Effector CD4-positive, alpha-beta T cell (primary cell): ENCODE measurements at places on chromosomes 4 and X.
A peak's percentile ranks its signal among the peaks of the same experiment; 100 is the strongest.

- DNase-seq, result no peak
These were observed 15.8 kb downstream of the ART3 start for GRCh38 chr4:76090241-76090691.

DNA sequence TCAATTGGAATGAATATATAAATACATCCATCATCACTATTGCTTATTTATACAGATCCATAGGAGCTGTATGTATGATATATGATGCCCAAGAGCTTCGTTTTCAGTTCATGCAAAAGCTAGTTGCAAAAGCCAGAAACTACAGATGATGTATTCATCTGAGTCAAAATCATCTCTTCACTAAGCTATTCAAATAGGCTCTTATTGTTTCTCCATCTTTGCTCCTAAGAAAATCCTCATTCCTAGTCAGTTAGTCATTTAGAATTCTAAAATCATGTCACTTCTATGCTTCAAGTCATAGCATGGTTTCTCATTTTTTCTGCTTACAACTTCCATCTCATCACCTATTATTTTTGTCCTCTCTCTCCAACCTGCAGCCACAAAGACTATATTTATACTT, 300.1 kb upstream of the TRAM1L1 start:
- DNase-seq, result no peak

- no peak for DNase-seq
These were observed 106.9 kb upstream of the NDP start for GRCh38 chrX:44080083-44080482.

DNA sequence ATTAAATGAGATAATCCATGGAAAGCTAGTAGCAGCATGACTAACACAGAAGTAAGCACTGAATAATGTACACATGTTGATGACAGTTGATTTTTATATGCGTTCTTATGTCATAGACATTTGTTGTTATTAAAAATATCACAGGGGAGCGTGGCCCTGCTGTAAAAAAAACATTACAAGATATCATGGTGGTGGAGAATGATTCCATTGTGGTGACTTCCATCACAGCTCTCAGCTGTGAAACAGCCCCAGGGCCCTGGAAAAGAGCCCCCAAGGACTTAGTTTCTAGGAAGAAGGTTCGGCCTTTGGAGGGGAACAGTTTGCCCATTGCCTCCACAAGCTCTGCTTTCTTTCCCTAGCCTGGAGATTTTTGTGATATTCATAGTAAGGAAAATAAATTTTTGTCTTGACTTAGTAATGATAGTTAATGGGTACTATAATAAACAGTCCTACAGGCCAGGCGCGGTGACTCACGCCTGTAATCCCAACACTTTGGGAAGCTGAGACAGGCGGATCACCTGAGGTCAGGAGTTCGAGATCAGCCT, 49.9 kb downstream of the FAM114A1 start:
- DNase-seq, result no peak

DNA sequence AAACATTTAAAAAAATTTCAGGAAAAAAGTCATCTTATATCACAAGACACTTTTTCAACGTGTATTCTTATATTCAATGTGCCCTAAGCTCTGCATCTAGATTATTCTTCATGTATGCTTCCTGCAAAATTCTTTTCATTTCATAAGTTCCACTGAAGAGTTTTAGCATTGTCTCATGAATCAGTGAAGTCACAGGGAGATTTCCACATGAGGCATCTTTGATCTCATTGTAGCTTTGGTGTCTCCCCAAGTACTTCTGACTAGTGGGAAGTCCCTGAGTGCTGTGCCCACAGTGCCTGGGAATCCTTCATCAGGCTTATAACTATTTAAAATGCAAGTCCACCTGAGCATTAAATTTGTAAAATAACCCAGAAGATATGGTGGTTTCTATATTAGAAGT, 123.8 kb downstream of the MAD2L1 start:
- DNase-seq, result no peak

GRCh38 chr4:185721190-185722028, 90.6 kb downstream of the SORBS2 start:
- DNase-seq, result no peak

DNA sequence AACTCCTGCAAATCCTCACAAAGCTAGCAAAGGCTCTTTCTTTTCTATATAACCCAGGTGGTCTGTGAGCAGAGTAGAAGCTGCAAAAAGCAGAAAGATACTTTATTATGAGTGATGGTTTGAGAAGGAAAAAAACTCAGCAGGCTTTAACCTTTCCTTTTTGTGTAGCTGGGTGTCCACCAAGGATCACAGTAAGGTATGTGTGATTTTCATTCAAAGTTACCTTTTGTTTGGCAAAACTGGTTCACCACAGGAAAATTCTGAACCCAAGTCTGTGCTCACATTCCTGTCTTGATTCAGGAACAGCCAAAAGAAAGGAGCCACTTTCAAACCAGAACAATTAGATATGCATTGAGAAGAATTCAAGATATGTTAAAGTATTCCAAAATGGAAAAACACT, 35.7 kb downstream of the FRAS1 start:
- DNase-seq, result no peak

DNA sequence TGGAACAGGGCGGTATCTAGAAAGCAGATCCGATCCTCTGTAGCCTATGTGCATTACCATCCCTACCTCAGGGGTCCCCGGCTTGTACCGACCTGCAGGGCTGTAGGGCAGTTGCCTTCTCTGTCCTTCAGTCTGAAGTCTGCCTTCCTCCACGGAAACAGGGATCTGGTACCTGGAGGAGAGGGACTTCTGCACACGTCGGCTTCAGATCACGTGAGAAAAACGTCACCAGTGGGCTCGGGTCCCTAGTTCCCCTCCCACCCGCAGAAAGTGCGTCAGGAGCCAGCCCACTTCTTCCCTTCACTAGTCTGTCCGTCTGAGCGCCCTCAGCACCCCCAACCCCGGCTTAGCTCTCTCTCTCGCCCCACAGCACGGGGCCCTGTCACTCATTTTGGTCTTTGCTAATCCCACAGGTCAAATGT, at the start of gene TCEAL5:
TSS of gene TCEAL5 (minus strand) at position 170 of the 422 bp plus-strand sequence. CDS start 2,187 bp downstream, outside the sequence.
- DNase-seq, result no peak

- DNase-seq, result no peak
These were observed 12.0 kb downstream of the SPRY1 start for GRCh38 chr4:123408471-123409084.

- DNase-seq, result no peak
These were observed 30.7 kb upstream of the KLHL8 start for GRCh38 chr4:87251106-87251505.

- DNase-seq, result no peak
These were observed 121.1 kb upstream of the PPARGC1A start for GRCh38 chr4:24010994-24011393.

DNA sequence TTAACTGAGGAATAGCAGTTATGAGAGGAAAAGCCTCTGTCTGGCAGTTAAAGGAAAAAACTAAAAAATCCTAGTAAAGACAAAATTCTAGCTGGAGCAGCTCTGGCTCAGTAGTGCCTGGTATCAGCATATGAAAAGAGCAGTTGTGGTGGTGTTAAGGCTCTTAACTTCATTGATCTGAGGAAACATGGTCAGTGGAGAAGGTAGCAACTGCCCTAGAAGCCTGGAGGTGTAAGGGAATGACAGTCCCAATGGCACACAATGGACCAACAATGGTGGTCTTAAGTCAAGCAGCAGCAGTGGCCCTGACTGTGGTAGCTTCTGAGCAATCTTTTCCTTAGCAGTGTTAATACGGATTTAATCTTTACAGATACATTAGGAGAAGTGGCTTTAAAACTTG, 189.6 kb upstream of the POF1B start:
- DNase-seq, result no peak

- DNase-seq, result no peak
These were observed 162.3 kb downstream of the CPEB2 start for GRCh38 chr4:15164571-15164970.

GRCh38 chr4:1204286-1204827, 32.0 kb upstream of the SPON2 start:
- peak; percentile 1 for DNase-seq

DNA sequence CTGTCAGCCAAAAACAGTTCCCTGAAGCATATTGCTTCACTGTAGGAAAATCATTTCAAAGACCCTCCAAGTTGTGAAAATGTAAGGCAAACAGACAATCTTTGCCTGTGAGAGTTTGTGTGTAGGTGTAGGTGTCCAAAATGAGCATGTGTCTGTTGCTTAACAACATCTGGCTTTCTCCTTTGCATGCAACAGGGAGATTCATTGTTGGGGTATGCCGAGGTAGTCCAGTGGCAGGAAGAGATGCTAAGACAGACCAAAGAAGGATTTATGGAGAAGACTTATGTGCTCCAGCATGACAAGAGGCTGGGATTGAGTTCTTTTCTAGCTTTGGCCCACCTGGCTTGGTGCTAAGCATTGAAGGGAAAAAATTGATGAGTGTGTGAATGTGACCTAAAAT, 29.8 kb upstream of the SMAD1 start:
- no peak for DNase-seq

DNA sequence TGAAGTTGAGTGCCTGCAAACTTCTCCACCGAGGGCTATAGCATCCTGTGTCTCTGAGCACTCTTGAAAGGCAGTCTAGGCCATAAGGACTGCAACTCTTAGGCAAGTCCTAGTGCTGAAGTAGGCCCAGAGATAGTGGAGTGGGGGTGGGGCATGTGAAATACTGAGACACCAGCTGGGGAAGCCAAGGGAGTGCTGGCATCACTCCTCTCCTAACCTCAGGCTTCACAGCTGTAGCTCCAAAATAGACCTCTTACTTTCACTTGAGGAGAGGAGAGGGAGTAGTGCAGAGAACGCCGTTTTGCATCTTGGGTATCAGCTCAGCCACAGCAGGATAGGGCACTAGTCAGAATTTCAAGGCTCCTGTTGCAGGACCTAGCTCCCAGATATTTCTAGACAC, 56.2 kb upstream of the CYSLTR1 start:
- DNase-seq, result no peak

DNA sequence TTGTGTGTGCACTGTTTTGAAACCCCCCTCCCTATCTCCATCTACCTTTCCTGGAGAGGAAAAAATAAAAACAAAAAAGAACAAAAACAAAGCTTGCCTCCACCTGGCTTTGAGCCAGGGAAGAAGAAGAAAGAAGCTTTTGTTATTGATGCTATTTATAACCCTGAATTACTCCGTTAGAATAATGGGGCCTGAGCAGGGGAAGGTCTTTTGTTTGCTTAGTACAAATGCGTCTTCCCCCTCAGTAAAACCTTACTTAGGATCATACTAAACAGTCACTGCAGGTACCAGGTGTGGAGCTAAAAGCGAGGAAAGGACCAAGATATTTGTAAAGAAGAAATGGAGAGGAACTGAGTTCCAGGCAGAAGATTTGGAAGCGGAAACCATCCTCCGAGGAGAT, 352.1 kb downstream of the KCNIP4 start:
- no peak for DNase-seq

DNA sequence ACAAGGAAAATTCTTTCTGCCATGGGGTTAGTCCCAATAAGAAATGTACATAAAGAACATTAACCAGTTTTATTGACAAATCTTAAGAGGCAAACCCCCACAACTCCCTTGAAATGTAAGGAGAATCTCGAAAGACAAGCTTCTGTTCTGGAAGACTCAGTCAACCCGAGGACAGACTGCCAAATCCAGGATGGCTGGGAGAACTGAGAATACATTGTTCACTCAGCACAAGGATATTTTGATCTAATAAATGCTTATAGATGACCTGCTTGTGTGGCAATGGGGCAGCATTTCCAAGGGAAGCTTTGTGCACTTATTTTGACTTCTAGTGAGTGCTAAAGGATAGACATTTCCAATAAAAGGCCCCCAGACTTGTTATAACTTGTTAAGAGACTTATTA, 280.4 kb downstream of the DHX15 start:
- DNase-seq, result no peak

- no peak for DNase-seq
These were observed 278.9 kb upstream of the GATB start for GRCh38 chr4:152039691-152040090.

DNA sequence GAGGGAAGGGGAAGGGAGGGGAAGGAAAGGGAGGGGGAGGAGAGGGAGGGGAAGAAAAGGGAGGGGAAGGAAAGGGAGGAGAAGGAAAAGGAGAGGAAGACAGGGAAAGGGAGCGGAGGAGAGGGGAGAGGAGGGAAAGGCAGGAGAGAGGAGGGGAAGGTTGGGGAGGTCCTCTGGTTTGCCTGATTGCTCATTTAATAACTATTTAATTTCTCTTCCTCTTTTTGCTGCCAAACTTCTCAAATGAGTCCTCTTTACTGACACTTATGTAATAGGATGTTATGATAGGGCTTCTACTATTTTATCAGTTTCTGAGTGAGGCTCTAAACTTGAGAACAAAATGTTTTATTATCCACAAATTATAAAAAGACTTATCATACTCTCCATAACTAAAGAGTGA, 35.4 kb upstream of the PPA2 start:
- DNase-seq, result no peak

DNA sequence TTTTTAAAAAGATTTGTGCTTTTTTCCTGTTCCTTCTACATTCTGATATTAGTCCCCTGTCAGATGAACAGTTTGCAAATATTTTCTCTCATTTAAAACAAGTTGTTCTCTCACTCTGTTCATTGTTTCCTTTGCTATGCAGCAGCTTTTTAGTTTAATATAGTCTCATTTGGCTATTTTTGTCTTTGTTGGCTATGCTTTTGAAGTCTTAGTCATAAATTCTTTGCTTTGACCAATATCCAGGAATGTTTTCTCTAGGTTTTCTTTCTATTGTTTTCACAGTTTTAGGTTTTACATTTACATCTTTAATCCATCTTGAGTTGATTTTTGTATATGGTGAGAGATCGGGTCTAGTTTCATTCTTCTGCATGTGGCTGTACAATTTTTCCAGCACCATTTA, 136.8 kb downstream of the TET2 start:
- DNase-seq, result no peak

GRCh38 chrX:43065978-43066377, 288.0 kb upstream of the PPP1R2C start:
- DNase-seq, result no peak

GRCh38 chrX:96002431-96002830, 682.2 kb upstream of the DIAPH2 start:
- no peak for DNase-seq

GRCh38 chrX:16578218-16578617, 71.7 kb upstream of the S100G start:
- no peak for DNase-seq

GRCh38 chrX:12526306-12526705, 264.9 kb upstream of the PRPS2 start:
- DNase-seq, result no peak

DNA sequence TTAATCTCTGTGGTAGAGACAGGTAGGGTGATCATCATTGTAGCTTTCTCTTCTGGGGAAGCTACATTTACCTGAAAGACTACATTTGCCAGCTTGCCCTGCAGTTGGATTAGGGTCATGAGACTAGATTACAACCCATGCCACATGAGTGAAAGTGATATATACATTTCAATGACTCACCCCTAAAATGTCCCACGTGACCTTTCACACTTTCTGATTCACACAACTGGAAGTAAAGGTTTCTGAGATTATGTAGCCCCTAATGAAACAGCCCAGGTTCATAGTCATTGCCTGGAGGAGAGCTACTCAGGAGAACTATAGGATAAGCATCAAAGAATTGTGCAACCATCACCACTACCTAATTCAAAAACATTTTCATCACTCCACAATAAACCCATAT, 17.8 kb downstream of the PDCL2 start:
- DNase-seq, result no peak

- no peak for DNase-seq
These were observed 186.4 kb downstream of the PPP4R3C start for GRCh38 chrX:27276751-27277150.

GRCh38 chr4:138861135-138861534, 154.4 kb upstream of the NOCT start:
- no peak for DNase-seq

GRCh38 chr4:81631958-81632441, 160.3 kb upstream of the RASGEF1B start:
- DNase-seq, result no peak
